ENCODE measurements at places on chromosomes 1 and 21. TPM values are rescaled to one million over a fixed set of nuclear protein-coding genes. Genes with fewer than 3 reads are reported as not detected.

DNA sequence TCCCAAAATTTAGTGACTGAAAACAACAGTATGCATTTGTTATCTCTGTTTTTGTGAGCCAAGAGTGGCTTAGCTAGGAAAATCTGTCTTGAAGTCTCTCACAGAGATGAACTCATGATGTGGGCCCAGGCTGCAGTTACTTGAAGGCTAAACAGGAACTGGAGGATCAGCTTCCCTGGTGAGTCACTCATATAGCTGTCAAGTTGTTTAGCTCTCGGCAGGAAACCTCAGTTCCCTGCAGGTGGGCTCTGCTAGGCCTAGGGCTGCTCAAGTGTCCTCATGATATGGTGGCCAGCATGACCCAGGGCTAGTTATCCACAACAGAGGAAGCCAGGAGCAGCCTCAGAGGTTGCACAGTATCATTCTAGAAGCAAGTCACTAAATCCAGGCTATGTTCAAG is 30.2 kb upstream of the DDX59 start:
- DNase-seq: no peak

GRCh38 chr1:227885135-227885647 is 62.5 kb downstream of the WNT9A start:
- DNase-seq: no peak

DNA sequence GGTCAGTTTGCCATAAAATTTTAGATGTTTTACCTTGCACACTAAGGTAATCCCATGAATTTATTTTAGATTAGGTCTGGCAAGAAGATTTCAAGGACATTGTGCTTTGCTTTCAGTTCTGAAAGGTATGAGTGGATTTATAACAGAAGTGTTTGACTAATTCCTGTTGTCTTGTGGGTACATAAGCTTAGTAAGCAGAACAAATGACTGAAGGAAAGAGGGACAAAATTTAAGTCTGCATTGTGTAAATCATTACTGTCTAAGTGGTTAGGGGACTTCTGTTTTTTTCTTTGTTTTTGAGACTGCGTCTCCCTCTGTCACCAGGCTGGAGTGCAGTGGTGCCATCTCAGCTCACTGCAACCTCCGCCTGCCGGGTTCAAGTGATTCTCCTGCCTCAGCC is 60.1 kb downstream of the PKN2 start:
- no peak for DNase-seq

The MFN2 gene
- total RNA-seq: 470 TPM

The CFAP410 gene
- 14.0 TPM for total RNA-seq

The KAZN gene
- 1.7 TPM for total RNA-seq

Data from heart right ventricle (tissue), 16 donors.